DMS53 (cell line): ENCODE measurements at places on chromosomes 1 and 21.

DNA sequence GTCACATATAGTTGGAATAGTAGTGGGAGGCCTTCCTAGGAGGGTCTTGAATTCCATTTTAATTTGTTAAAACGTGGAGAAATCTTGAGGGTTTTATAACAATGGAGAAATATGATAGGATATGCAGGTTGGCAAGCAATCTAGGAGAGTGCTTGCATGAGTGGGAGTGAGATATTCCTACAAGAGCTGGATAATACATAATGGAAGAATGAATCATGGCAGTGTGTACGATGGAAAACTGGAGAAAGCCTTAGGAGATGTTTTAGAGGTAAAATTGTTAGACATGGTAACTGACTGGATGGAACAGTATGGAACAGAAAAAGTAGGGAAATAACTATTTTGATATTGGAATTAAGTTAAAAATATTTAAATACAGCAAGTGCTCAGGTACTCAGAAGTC is 352.4 kb downstream of the PTBP2 start:
- DNase-seq = no peak

GRCh38 chr1:95716550-95716949 is 482.5 kb downstream of the RWDD3 start:
- DNase-seq = no peak

DNA sequence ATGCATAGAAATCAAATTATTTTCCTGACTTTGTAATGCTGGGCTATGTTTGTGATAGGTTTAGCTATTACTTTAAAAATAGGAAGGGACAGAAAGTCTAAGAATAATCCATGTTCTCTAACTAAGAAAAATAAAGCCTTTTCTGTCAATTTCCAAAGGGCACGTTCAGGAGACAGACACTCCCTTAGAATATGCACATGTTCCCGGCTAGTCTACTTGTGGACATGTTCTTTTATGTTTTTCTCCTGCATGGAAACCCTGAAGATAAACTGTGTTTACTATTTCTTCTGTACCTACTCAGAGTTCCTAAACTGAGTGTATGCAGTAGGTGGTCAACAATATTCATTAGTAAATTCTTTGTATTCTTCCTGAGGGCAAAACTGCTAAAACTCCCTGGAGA is 12.5 kb downstream of the PSMB4 start:
- DNase-seq = no peak

DNA sequence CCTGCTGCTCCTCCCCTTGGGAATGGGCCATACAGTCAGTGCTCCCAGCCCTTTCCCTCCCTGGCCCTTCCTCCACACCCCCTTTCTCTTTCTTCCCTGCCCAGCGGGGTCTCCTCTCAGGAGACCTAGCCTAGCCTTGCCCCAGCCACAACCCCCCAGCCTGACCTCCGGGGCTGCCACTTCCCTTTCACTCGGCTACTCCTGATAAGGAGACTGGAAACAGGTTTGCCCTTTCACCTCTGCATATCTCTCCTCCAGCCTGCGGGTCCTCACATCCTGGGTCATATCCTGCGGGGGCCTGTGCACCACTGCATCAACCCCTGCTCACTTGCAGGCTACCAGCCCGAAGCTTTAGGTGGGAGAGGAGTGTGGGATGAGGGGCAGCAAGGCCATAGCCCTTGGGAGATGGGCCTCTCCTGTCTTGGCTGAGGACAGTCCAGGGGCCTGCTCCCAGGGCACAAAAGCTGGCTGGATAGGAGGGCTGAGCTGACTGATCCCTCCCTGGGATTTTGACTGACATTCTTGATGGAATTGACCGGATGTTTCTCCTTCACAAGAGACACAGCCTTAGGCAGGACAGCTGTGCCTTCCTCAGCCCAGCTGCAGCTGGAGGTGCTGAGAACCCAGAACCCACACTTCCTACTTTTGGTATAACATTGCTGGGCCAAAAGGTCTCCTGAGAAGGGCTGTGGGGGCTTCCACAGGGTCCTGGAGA is 19.2 kb upstream of the ALX3 start:
- no peak for DNase-seq

DNA sequence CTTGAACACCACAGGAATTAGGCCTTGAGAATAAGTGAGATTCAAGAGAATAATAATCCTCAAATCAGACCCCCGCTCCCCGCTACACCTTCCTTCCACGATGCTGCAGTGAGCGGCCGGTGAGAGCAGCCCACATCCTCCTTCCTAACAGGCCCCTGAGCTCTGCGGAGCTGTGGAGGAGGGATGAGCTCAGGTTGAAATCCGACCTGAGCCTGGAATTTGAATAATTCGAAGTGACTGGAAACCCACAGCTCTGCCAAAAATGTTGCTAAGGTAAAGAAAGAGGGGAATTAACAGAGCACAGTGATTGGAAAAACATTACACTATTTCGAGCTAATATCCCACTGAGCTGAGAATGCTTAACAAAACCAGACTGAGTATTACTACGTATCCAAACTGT is 90.0 kb downstream of the URB2 start:
- no peak for DNase-seq

- peak; percentile 37 for DNase-seq
Measured at GRCh38 chr1:41239988-41240610, 2.0 kb downstream of the SCMH1 start.

DNA sequence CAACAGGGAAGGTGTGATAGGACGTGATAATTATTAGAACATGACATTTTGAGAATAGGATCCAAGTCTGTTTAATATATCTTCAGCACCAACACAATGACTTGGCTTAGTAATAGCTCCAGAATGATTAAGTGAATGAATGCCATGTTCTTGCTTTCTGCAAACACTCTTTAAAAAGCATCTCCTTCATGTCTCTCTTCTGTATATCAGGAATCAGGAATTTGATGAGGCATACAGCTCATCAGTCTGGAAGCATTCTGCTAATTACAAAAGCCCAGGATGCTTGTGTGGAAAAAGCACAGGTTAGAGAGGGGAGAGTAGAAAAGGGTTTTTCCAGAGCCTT is 113.0 kb upstream of the ZNF648 start:
- DNase-seq = no peak

DNA sequence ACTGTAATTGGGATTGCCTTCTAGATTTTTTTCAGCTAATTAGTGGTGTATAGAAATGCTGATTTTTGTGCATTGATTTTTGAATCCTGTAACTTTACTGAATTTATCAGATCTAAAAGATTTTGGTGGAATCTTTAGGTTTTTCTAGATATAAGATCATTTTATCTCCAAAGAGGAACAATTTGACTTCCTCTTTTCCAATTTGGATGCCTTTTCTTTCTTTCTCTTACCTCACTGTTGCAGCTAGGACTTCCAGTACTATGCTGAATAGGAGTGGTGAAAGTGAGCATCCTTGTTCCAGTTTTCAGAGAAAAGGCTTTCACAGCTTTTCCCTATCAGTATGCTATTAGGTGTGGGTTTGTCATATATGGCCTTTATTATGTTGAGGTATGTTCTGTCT is 53.6 kb downstream of the TESK2 start:
- DNase-seq = no peak

- DNase-seq = no peak
Measured at GRCh38 chr1:45922374-45922773, 119.0 kb downstream of the MAST2 start.

GRCh38 chr1:7538033-7538432 is 233.1 kb upstream of the VAMP3 start:
- peak; percentile 68 for DNase-seq

DNA sequence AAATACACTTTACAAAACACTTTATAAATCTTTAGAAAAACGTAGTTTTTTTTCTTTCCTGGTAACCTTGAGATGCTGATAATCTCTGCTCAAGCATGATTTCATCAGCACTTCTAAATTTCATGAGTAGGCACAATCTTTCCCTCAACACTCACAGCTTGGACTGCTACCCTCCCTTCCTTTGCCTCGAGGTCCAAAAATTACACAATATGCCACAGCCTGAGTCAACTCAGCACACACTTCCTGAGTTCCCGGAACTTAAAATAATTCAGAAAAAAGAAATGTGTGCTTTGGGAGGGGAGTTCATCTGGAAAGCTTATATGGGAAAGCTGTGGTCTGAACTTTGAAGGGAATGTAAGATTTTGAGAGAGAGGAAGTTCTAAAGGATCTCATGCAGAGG is 5.9 kb downstream of the CLCA2 start:
- no peak for DNase-seq

DNA sequence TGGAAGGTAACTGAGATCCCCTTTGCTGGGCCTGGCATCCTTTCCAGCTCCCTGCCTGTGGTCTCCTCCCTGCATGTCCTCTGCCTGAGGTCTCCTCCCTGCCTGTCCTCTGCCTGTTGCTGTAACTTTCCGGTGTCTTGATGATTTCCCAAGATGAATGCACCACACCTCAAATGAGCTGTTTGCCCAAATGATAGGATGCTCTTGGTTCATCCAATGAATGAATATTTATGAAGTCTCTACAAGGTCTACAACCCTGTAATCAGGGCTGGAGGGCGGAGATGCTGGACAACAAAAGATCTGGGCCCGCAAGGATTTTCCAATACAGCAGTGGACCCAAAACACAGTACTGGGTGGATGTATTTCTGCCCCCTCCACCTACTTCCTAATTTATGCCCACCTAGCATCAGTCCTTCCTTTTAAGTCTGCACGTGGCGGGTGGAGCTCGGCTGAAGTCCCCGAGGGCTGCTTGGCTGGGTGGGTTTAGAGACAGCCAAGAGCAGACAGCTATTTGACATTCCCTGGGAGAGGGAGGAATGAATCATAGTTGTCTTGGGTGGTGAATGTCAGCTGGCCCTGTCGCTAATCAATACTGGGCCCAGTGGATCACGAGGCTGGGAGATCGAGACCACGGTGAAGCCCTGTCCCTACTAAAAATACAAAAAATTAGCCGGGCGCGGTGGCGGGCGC is 60.3 kb upstream of the GRHL3 start:
- DNase-seq = no peak

DNA sequence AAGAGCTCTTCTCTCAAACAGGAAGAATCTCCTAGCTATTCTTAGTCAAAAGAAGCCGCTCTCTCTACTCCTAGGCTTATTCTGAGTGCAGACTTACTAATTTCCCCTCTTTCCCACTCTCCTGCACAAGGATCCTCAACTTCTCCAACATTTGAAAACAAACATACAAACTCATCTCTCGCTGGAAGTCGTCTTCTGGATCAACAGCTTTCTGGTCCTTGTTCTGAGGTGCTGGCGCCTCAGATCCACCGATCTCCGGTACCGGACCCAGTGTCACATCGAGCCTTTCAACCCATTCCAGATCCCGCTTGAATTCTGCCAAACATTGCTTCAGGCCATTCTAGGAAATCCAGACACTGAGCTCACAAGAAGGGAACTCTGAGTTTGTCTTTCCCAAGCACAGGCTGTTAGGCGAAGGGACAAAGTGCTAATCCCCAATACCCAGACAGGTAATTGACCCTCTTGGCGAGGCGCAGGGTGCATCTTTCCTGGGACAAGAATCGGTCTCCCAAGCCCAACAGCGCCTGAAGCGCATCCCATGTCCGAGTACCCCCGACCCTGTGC is 696 bp downstream of the EBNA1BP2 start:
- peak; percentile 52 for DNase-seq
